Gastroesophageal sphincter (tissue), 4 donors: ENCODE measurements at places on chromosomes 12 and 14.

GRCh38 chr12:92529944-92530343 lies 172.8 kb upstream of the PLEKHG7 start:
- H3K27me3 ChIP-seq = no peaks in the 10 kb centered on the region
- H3K27ac ChIP-seq = no peak overlapping the region
- no peak for ATAC-seq

GRCh38 chr12:27844366-27845090 lies 64.5 kb upstream of the MANSC4 start:
- ATAC-seq = no peak
- no peaks in the 10 kb centered on the region for H3K27me3 ChIP-seq
- no peaks in the 10 kb centered on the region for H3K36me3 ChIP-seq
- H3K4me3 ChIP-seq = no peak overlapping the region
- H3K27ac ChIP-seq = no peak overlapping the region
- no peaks in the 10 kb centered on the region for H3K4me1 ChIP-seq

DNA sequence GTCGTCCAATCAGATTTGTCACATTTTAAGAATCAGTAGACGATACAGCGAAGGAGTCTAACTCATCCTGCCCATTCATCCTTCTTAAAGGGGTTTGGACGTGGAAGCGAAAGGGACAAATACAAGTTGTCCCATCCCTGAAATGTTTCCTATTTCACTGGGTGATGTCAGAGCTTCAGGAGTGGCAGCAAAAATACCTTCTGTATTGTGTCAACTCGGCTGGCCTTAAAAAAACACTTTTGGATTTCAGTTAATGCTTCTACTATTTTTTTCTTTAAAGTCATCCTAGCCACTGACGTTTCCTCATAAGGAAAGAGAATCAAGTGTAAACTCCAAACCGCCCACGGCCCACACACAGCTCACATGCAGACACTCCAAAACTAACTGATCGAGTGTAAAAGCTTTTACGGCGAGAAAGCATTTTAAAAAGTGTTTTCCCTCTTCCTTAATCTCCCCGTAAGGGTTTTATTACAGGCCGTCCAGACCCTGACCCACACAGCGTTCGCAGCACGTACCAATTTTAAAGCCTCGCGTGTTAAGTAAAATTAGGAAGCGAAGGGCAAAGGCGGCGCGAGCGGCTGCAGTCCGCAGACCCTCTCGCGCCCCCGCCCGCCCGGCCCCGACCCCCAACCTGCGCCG lies 593 bp downstream of the CFL2 start:
- no peaks in the 10 kb centered on the region for H3K27me3 ChIP-seq
- peaks cover 5% of the 10 kb centered on the region for H3K4me1 ChIP-seq
- peak; percentile 74 for ATAC-seq
- peak overlapping the region; percentile 100 for H3K27ac ChIP-seq
- peak overlapping the region; percentile 100 for H3K4me3 ChIP-seq

DNA sequence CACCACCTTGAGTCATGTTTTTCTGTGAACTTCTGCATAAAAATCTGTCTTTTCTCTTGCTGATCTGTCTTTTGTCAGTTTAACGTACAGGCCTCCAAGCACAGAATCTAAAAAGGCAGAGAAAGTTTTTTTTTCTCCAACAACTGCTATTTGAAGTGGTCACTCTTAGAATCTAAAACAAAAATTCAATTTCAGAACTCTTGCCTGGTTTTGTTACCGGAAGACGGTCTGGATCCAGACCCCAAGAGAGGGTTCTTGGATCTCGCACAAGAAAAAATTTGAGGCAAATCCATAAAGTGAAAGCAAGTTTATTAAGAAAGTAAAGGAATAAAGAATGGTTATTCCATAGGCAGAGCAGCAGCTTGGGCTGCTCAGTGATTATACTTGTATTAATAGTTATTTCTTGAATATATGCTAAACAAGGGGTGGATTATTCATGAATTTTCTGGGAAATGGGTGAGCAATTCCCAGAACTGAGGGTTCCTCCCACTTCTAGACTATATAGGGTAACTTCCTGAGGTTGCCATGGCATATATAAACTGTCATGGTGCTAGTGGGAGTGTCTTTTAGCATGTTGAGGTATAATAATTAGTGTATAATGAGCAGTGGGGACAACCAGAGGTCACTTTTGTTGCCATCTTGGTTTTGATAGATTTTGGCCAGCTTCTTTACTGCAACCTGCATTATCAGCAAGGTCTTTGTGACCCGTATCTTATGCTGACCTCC lies 150.0 kb upstream of the PLEKHA5 start:
- H3K4me3 ChIP-seq = no peak overlapping the region
- ATAC-seq = no peak
- H3K4me1 ChIP-seq = no peaks in the 10 kb centered on the region
- H3K27ac ChIP-seq = no peak overlapping the region
- no peaks in the 10 kb centered on the region for H3K27me3 ChIP-seq
- H3K36me3 ChIP-seq = no peaks in the 10 kb centered on the region

- no peaks in the 10 kb centered on the region for H3K36me3 ChIP-seq
- H3K27ac ChIP-seq = peak overlapping the region; percentile 52
- H3K4me1 ChIP-seq = peaks cover 4% of the 10 kb centered on the region
- H3K4me3 ChIP-seq = no peak overlapping the region
Observed at GRCh38 chr12:124588751-124589267, 21.4 kb upstream of the NCOR2 start.
